ENCODE measurements at places on chromosomes 16 and 17.

DNA sequence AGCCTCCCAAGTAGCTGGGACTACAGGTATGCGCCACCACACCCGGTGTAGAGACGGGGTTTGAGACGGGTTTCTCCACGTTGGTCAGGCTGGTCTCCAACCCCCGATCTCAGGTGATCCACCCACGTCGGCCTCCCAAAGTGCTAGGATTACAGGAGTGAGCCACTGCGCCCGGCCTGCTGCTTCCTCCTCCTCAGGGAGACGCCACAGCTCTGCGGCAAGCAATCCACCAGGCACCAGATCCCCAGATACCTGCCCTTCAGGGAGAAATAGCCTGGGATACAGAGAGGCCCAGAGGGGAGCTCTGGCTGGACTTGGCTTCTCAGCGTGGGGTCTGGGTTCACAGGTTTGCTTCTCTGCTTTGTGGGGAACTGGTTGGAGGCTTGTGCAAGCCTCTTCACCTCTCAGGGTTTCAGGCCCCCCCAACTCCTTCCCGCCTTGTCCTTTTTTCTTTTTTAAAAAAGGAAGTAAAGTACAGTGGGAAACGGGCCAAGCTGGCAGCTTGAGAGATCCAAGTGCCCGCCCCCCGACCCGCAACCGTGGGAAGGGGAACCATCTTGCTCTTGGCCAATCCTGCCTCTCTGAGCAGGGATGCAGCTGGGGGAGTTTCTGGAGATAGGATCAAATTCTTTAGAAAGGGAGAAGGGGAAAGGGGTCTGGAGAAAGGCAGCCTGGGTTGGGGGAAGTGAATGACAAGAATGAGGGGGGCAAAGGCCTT is 2.6 kb upstream of the SPHK1 start:
- no peak for DNase-seq

DNA sequence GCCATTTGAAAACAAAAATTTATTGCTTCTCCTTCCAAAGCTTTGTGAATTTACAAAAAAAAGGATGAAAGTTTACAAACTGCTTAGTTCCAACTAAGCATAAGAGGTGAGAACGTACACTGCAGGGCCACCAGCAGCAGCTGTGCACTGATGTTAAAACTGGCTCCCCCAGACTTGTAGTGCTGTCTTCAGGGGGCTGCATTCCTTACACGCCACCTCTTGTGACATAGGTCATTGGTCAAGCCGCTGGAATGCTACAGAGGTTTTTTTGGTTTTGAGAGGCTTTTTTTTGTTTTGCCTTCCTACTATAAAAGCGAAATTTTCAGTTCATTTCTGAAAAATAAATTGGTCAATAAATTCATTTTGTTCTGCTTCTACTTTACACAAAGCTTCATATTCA is 6.9 kb downstream of the IFT20 start:
- DNase-seq: no peak

DNA sequence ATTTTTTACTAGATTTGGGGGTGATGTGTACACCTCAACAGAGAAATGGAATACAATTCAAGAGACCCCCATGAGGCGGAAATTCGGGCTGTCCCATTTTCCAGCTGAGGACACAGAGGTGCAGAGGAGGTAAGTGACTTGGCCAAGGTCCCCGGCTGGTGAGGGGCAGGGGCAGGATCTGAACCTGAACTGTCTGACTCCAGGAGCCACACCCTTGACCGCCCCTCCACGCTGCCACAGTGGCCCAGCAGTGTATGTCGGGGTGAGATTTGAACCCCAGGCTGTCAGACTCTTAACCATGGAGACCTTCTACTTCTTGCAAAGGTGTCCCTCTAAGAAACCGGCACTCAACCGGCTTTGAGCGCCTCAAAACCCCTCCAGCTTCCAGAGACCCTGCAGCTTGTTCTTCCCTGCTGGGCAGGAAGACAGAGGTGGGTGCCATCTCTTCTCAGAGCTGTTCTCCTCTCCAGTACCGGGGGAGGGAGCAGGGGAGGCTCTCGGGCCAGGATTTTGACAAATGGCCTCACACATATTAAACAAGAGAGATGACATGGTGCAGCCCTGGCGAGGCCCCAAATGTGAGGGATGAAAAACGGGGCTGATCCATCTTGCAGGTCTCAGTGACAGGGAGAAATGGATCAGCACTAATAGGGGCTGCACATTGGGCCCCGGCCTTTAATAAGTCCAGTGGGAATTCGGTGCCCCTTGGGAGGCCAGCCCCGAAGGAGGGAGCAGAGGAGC is 222.3 kb downstream of the GSG1L start:
- no peak for DNase-seq

- DNase-seq: no peak
Measured at GRCh38 chr16:77172951-77173350, 18.0 kb upstream of the MON1B start.

GRCh38 chr16:63684149-63685101 is 1437.4 kb downstream of the CDH11 start:
- no peak for DNase-seq

- no peak for DNase-seq
Measured at GRCh38 chr17:30345527-30346075, 11.7 kb upstream of the TMIGD1 start.

- no peak for DNase-seq
Measured at GRCh38 chr16:88444826-88445582, 8.1 kb upstream of the ZFPM1 start.

GRCh38 chr17:55157165-55157564 is 107.6 kb upstream of the HLF start:
- no peak for DNase-seq

DNA sequence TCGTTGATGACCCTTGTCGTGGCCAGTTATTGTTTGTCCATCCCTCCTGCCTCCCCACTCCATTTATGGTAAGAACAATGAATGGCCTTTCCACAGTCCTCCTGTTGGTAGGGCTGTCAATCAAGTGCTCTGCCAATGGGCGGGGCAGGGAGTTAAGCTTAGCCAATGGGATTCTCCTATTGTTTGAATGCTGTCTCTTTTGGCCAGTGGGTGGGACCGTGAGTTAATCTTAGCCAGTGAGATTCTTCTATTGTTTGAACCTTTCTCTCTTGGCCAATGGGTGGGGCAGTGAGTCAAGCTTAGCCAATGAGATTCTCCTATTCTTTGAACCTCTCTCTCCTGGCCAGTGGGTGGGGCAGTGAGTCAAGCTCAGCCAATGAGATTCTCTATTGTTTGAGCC is 85.4 kb downstream of the IRX3 start:
- DNase-seq: no peak

GRCh38 chr16:47866423-47866822 is 289.4 kb downstream of the ABCC12 start:
- DNase-seq: no peak

DNA sequence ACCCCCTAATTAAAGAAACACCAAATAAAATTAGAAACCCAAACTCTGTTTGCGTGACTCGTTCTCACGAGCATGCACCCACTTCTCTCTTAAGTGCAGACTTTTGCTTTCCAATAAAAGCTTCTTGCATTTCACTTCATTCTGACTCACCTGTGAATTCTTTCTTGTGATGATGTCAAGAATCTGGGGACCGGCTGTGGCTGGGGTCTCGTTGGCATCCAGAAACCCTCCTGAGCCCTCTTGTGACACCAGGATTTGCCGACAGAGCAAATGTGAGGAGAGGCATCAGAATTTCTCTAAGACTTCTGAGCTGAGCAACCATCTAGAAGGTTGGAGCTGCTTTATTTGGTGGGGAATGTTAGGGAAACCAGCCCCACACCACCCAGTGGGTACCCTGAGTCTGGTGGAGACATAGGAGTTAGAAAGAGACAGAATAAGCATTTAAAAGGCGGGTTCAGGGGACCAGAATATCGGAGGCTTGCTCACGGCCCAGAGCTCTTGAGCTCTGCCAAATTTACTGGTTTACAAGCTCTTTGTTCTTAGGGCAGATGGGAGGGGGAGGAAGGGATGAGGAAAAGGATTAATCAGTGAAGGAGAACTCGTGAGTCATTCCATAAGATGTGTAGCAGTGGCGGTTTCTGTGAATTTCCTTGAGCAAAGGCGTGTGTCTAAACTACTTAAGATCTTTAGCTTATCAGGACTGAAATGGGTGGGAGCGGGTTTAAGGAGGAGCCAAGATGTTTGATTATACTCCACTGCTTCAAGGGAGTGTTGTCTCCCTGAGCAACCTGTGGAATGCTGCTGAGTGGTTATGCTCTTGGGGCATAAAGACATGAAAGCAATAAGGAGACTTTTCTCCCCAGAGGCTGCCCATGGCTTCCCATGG is 24.2 kb upstream of the TMC5 start:
- no peak for DNase-seq

DNA sequence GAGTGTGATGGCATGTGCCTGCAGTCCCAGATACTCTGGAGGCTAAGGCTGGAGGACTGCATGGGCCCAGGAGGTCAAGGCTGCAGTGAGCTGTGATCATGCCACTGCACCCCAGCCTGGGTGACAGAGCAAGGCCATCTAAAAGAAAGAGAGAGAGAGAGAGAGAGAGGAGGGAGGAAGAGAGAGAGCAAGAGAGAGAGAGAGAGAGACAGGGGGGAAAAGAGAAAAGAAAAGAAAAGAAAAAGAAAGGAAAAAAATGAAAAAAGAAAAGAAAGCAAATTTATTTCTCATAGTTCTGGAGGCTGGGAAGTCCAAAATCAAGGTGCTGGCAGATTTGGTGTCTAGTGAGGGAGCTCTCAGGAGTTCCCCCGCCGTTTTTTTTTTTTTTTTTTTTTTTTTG is 33.3 kb downstream of the RNF135 start:
- no peak for DNase-seq

DNA sequence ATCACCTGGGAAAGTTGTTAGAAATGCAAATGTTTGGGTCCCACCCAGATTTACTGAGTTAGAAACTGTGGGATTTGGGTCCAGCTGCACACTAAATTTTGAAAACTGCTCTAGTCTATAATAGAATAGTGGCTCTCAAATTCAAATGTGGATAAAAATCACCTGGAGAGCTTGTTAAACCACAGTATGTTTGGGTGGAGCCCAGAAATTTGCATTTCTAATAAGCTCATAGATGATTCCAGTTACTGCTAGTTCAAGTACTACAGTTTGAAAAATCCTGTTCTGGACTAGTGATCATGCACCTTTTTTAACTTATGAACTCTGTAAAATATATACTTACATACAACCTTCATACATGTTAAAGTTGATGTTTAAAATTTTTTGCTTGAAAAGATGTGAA is 27.8 kb downstream of the RABEP1 start:
- DNase-seq: no peak

GRCh38 chr16:78815713-78816112 is 716.3 kb downstream of the WWOX start:
- DNase-seq: no peak

DNA sequence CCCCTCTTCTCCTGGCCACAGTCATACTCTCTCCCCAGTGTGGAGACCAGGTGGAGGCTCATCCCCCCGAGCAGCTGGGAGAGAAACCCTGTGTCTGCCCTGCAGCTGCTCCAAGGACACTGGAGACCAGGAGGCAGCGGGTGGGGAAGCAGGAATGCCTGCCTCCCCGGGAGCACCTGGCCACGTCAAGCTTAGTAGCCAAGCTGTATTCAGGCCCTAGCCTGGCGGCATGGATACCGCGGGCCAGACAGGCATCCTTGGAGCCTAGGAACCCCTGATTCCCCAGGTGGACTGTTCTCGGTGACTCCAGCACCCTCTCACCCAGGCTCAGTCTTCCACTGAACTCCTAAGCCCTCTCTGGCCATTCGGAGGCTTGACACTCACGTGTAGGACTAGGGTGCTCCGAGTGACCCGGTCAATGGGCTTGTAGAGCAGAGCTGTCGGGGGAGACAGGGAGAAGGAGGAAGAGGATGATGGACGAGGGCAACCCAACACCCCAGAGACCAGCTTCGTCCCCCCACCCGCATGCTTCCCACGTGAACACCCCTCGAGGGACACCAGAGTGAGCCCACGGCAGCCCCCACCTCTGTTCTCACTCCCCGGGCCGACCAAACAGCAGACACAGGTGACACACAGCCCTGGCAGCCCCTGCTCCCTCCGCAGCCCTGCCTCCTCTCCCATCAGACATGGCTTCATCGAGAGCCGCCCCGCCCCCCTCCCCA is 76.5 kb downstream of the TIMM22 start:
- no peak for DNase-seq

GRCh38 chr17:4365628-4366326 is 698 bp downstream of the UBE2G1 start:
- DNase-seq: peak; percentile 32

DNA sequence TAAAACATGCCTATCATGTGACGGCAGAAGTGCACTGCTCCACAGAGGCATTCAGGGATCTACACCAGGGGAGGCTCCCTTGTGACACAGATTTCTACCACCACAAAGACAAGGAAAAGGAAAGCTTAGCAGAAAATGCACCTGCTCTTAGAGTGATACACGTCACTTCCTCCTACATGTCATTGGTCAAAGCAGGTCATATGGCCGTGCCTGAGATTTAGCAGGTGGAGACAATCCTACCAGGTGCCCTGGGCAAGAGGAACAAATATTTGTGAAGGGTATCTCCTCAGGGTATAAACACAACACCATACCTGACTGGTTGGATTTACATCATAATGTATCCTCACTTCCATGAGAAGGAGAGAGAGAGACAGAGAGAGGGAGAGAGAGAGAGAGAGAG is 362.1 kb downstream of the HS3ST4 start:
- no peak for DNase-seq

DNA sequence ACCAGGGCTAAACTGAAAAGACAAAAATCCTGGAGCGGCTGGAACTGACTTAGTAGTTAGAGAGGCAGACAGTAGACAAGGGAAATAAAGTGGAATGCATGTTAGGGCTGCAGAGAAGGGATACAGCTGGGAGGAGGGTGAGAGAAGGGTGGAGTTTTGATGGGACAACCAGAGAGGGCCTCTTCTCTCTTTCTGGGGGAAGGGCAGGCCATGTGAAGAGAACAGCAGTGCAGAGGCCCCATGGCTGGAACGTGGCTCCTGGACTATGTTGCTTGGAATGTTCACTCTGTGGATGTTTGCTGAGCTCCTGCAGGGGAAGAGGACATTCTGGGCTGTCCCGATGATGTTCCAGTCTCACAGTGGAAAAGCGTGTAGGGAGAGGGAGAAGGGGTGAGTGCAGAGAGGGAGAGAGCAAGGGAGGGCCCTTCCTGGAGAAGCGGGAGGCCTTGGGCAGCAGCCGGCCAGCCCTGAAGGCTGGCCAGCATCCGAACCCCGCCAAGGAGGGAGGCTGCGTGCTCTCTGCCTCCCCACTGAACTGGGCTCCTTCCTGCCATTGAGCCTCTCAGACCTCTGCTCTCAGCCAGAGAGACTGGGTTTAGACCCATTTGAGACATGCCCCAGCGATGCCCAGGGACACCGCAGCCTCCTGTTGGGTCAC is 33.1 kb upstream of the GSE1 start:
- no peak for DNase-seq

- no peak for DNase-seq
Measured at GRCh38 chr16:35365675-35366074, 1906.3 kb downstream of the TP53TG3F start.

GRCh38 chr16:3190949-3191353 is 2.9 kb downstream of the OR1F1 start:
- DNase-seq: no peak
